ENCODE measurements at places on chromosomes 5 and 9. TPM values are rescaled to one million over a fixed set of nuclear protein-coding genes. Genes with fewer than 3 reads are reported as not detected.
A peak's percentile ranks its signal among the peaks of the same experiment; 100 is the strongest.

The PROB1 gene
- total RNA-seq: 0.89 TPM

The IFNA2 gene
- not detected for total RNA-seq

GRCh38 chr9:38108326-38108725, 39.3 kb upstream of the SHB start:
- no peaks in the 10 kb centered on the region for H3K36me3 ChIP-seq
- peak overlapping the region; percentile 34 for H3K27ac ChIP-seq
- H3K4me1 ChIP-seq: peaks cover 12% of the 10 kb centered on the region
- H3K27me3 ChIP-seq: no peaks in the 10 kb centered on the region
- DNase-seq: peak; percentile 64
- H3K4me3 ChIP-seq: no peak overlapping the region

DNA sequence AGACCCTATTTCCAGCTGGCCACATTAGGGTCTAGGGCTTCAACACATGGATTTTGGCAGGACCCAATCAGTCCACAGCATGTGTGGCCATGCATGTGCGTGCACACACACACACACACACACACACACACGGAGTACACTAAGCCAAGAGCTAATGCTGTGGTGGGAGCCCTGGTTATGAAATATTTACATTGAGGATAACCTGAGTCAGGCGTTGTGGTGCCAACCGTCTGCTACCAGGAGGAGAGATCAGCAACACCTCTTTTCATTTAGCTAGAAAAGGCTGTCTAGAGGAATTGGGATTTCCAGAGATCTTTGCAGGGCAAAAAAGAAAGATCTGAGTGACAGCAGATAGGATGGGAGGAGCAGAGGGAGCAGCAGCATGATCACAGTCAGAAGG, 141.5 kb downstream of the TRPM3 start:
- no peak overlapping the region for H3K27ac ChIP-seq
- no peak for DNase-seq
- H3K4me1 ChIP-seq: no peaks in the 10 kb centered on the region
- no peak overlapping the region for H3K4me3 ChIP-seq

GRCh38 chr5:124995421-124995820, 249.0 kb upstream of the ZNF608 start:
- no peaks in the 10 kb centered on the region for H3K36me3 ChIP-seq
- no peak for DNase-seq
- no peak overlapping the region for H3K4me3 ChIP-seq
- peaks cover 7% of the 10 kb centered on the region for H3K4me1 ChIP-seq
- H3K27me3 ChIP-seq: no peaks in the 10 kb centered on the region
- H3K27ac ChIP-seq: no peak overlapping the region

DNA sequence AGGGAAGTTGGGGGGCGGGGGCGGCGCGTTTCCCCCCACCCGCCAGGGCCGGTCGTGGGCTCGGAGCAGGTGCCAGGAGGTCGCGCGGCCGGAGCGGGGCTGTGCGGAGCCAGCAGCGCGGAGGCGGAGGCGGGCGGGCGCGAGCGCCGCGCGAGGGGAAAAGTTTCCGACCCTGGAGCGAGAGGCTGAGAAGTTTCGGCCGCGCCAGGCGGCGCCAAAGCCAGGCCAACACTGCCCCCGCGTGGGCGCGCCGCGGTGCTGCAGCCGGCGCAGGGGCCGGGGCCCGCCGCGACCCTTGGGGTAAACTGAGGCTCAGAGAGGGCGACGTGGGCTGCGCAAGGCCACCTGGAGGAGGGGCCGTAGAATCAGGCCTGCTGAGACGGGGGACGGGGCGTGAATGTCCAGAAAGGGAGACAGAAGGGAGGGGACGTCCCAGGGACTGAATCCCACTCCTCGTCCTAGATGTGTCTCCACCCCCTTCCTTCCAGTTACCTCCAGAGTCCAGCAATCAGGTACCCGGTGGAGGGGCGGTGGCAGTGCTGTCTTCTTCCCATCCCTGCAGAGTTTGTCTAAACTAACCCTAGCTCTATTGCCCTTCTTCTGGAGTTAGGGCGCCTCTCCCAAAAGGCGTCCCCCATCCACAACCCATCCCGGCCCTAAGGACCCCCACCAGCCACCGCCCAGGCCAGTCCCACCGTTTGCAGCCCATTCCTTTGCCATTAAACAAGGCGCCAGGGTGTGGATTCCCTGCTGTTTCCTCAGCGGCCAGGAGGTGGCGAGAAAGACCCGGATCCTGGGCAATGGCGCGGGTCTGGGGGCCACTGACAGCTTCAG, 10.2 kb downstream of the C9orf50 start:
- peak; percentile 91 for DNase-seq
- H3K36me3 ChIP-seq: no peaks in the 10 kb centered on the region
- peak overlapping the region; percentile 68 for H3K4me3 ChIP-seq
- H3K27ac ChIP-seq: peak overlapping the region; percentile 98
- peaks cover 68% of the 10 kb centered on the region for H3K4me1 ChIP-seq
- no peaks in the 10 kb centered on the region for H3K27me3 ChIP-seq

DNA sequence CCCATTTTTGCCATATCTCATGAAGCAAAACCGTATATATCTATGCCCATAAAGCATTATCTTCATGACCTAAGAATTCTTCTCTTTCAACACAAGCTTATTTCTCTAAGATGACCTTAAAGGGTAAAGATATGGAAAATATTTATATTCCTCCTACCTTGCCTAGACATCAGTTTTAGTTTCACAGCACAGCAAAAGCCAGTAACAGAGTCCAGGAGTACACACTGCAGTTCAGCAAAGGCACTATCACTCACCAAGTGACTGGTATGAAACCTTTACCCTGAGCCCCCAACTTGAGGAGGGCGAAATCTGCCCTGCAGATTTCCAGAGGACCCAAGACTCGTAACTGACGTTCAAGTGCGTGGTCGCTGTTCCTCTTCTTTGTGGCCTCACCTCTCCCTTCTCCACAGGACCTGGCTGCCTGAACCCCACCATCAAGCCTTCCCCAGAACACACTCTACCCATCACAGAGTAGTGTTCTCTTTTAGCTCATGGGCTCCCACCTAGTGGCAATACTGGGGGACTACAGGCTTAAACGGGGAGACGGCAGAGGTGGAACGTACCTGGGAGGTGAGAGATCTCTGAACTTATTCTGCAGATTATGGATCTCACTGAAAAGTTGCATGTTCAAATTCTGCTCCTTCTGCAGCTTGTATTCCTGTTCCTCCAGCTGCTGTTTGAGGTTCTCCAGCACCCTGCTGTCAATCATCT, 141.0 kb downstream of the CDK5RAP2 start:
- H3K4me1 ChIP-seq: peaks cover 19% of the 10 kb centered on the region
- no peak for DNase-seq
- H3K27me3 ChIP-seq: no peaks in the 10 kb centered on the region
- H3K27ac ChIP-seq: peak overlapping the region; percentile 61
- H3K36me3 ChIP-seq: peaks cover 79% of the 10 kb centered on the region
- H3K4me3 ChIP-seq: no peak overlapping the region

DNA sequence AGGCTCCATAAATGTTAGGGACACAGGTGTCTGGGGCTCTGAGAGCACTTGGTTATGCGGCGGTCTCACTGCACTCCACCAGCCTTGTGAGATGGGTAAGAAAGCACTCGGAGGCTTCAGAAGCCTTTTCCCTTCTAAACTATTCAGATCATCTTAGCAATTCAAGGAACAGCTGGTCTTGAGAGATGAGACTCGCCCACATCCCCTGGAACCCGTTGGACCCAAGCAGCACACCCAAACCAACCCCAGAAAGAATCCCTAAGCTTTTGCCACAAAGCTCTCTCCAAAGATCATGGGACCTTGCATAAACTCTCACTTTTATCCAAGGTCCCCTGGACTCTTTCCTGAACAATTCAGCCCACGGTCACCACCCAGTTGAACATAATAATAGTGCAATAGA, 90.2 kb downstream of the RAPGEF1 start:
- DNase-seq: no peak
- H3K27me3 ChIP-seq: no peaks in the 10 kb centered on the region
- H3K36me3 ChIP-seq: peaks cover 36% of the 10 kb centered on the region
- H3K27ac ChIP-seq: peak overlapping the region; percentile 52
- H3K4me3 ChIP-seq: no peak overlapping the region

- H3K4me1 ChIP-seq: peaks cover 7% of the 10 kb centered on the region
- no peak for DNase-seq
- no peaks in the 10 kb centered on the region for H3K27me3 ChIP-seq
Measured at GRCh38 chr5:52356311-52356918, 431.3 kb upstream of the ITGA1 start.

The DNM1 gene
- 28.6 TPM for total RNA-seq

DNA sequence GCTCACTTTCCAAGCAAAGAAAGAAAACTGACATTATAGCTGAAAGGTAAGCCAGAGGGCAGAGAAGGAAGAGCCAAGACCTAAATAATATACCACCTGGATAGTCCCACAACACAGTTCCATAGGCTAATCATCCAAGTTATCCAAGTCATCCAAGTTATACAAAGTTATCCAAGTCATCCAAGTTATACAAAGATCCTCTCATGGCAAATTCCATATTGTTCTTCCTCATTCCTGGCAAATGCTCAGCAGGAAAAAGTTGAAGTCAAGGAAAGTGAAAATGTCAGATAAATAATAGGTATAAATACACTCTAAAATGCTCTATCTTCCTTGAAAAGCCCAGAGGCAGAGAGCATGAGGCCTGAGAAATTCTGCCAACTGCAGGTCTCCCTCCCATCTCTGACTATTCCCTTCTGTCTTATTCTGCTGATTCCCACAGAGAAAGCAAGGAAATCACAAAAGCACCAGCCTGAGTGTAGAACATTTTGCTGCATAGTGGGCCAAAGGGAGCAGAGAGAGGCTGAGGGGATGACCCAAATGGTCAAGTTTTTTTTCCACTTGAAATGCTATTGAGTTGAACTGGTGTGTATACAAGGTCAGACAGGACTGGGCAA, 12.5 kb downstream of the MCTP1 start:
- no peaks in the 10 kb centered on the region for H3K36me3 ChIP-seq
- DNase-seq: no peak
- no peaks in the 10 kb centered on the region for H3K27me3 ChIP-seq
- no peaks in the 10 kb centered on the region for H3K4me1 ChIP-seq
- H3K27ac ChIP-seq: no peak overlapping the region

DNA sequence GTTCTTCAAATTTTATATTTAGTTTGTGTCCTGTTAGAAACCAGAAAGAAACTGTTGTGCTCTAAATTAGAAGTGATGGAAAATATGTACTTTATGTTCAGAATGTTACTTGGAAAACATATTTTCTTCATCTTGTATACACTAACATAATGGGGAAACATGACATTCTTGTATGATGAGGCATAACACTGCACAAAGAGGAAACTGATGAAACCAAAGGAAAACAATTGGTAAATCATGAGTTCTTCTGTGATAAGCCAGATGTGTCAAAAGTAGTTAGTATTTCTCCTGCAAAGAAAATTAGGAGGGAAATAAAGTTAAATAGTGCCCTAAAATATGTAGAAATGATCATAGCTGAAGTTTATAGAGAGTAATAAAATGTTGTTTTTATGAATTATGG, 111.1 kb upstream of the FBN2 start:
- no peaks in the 10 kb centered on the region for H3K27me3 ChIP-seq
- H3K4me1 ChIP-seq: no peaks in the 10 kb centered on the region
- H3K4me3 ChIP-seq: no peak overlapping the region
- no peaks in the 10 kb centered on the region for H3K36me3 ChIP-seq

The HAVCR2 gene
- 7.8 TPM for total RNA-seq

GRCh38 chr5:168131519-168131918, 159.9 kb upstream of the WWC1 start:
- DNase-seq: no peak
- peaks cover 13% of the 10 kb centered on the region for H3K4me1 ChIP-seq
- H3K27me3 ChIP-seq: no peaks in the 10 kb centered on the region
- H3K27ac ChIP-seq: no peak overlapping the region
